Stimulated activated CD4-positive, alpha-beta T cell treated with anti-CD3 and anti-CD28 coated beads, Interleukin-1b, Interleukin-23, amount 100 ng/mL, for 1 hour (primary cell): ENCODE measurements at places on chromosomes 7 and 10.

DNA sequence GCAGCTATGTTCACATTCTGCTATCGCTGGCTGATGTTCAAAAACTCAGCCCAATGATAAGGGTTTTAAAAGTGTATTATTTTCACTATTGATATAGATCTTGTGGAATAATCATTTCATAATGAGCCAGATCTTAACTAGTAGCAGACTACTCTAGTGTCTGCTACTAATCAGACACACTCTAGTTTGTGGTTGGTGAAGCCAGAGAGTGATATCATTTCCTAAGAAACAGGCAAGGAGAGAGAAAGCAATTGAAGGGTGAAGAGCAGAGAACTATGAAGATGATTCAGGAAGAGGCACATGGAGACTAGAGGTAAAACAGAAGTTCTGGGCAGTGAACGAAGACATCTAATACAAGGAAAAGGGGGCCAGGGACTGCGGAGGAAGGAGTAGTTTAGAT is 58.2 kb upstream of the BET1 start:
- no peak for DNase-seq

- no peak for DNase-seq
Observed at GRCh38 chr10:118504044-118504443, 91.4 kb downstream of the PRLHR start.

GRCh38 chr10:86368987-86369386 is 2.4 kb upstream of the GRID1 start:
- DNase-seq, result no peak

GRCh38 chr7:84204655-84205054 is 10.1 kb upstream of the SEMA3A start:
- no peak for DNase-seq

DNA sequence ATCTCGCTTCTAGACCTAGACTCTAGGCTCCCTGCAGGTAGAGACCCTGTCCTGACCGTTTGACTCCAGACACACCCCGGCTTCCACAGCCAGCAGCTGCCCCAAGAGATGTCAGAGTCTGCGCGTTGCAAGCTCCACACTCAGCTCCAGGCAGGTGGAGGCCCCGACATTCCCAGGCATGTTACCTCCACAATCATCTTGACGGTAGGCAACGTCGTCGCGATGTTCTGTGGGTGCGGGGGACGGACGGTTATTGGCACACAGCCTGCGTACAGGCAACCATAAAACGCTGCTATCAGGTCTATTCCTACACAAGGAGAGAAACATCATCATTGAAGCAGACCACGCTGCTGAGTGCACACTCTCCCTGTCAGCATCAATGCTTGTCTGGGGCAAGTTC is 213.2 kb downstream of the ZMYND11 start:
- DNase-seq, result no peak
